ENCODE measurements at places on chromosomes 3 and 15.

GRCh38 chr3:169272532-169272931, 391.0 kb downstream of the MECOM start:
- DNase-seq = no peak

GRCh38 chr15:44064706-44065105, 130.4 kb downstream of the FRMD5 start:
- no peak for DNase-seq

DNA sequence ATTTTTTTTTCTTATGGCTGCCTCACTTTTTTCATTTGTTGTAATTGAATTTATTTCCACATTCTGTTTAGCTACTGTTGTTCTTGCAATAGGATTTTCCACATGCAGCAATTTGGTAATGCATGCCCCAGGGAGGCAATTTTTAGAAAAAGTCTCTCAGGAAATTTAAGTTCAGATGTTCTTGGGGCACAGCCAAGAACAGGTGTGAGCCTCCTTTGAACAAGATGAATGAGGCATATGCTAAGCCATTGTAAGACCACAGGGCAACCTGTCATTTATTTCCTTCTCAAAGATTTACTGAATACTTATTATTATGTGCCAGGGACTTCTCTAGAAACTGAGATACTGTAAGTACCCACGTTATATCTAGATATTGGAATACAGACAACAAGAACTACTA, 549.5 kb downstream of the DIPK2A start:
- DNase-seq = no peak

DNA sequence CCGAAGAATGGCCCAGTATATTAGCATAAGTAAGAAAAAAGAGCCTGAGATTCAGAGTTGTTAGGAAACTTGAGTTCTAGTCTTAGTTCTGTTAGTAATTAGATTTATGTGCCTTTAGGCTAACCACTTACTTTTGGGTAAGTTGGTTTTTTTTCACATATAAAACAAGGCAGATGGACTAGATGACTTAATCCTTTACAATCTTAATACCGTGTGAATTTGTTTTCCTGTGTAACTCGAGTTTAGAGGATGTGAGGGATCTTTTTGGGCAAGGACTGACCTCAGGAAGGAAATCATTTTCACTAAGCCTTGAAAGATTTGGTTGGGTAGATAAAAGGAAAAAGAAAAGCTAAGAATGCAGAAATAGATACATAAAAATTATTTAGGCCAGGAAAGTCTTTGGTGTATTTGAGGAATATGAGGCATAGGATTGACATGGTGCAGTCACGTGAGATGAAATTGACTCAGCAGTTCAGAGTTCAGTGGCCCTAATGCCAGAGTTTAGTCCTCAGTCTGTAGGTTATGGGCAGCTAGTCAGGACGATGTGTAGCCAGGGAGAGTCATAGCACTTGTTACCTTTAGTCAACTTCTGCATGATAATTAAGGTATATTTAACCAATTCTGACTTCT, 34.6 kb downstream of the PAK2 start:
- DNase-seq = no peak

DNA sequence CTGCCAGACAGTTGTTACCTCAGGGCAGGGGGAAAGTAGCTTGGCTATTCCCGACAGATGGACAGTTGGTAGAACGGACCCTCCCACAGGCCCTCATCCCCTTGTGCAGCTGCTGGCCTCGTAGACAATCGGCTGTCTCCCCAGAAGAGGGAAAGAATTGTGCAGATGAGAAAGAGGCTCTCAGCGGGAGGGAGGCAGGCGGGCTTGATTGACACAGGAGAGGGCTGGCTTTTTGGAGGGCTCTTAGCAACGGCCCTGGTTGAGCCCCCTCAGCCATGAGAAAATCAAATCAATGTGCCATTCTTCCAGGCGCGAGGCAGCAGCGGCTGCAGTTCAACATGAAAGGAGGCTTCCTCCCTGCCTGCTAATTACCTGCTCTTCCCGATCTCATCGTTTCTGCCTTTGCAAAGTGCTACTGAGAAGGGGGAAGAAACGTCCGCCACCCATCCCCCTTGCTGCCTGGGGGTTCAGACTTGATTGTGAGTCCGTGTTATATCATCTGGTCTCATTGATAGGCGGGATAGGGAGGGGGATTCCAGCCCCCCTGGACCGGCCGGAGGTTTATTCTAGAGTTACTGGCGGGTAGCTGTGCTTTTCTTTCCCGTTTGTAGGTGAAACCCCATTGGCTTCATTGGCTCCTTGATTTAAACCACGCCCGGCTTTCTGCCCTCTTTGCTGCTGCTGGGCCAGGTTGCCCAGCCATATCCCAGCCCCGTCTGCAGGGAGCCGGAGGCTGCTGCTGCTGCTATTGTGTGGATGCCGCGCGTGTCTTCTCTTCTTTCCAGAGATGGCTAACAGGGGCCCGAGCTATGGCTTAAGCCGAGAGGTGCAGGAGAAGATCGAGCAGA, at the start of gene TAGLN3:
TSS of gene TAGLN3 (plus strand) at position 287 of the 848 bp plus-strand sequence. CDS start at position 788, 501 bp downstream.
- no peak for DNase-seq

DNA sequence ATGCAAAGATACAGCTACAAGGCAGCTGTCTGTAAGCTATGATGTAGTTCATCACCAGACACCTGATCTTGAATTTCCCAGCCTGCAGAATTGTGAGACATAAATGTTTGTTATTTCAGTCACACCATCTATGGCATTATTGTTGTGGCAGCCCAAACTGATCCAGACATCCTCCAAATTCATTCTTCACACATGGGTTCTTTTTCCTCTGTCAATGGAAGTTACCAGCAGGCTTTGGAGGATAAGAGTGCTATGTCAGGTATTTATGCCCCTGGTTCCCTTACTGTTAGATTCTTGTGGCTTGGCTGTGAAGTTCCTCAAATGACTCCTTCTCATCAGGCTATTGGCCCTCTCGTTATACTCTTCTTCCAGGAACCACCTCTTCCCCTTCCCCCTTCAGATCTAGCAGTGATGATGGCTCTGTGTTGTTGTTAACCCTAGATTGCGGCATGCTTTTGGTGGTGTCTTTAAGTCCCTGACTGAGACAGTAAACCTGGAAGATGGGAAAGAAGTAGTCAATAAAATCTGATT, 91.0 kb upstream of the CHMP2B start:
- DNase-seq = no peak

- no peak for DNase-seq
Observed at GRCh38 chr3:36729204-36730056, 34.9 kb downstream of the DCLK3 start.

- DNase-seq = no peak
Observed at GRCh38 chr3:141876381-141876890, at the start of gene ATP1B3. Gene ATP1B3 (plus strand): TSS chr3:141876643. CDS start chr3:141876802, 159 bp downstream.

- DNase-seq = no peak
Observed at GRCh38 chr15:89559769-89560264, 15.5 kb upstream of the TICRR start.

GRCh38 chr15:99110581-99111320, 5.9 kb downstream of the SYNM start:
- DNase-seq = no peak

- DNase-seq = no peak
Observed at GRCh38 chr3:53668872-53669271, 174.5 kb downstream of the CACNA1D start.

DNA sequence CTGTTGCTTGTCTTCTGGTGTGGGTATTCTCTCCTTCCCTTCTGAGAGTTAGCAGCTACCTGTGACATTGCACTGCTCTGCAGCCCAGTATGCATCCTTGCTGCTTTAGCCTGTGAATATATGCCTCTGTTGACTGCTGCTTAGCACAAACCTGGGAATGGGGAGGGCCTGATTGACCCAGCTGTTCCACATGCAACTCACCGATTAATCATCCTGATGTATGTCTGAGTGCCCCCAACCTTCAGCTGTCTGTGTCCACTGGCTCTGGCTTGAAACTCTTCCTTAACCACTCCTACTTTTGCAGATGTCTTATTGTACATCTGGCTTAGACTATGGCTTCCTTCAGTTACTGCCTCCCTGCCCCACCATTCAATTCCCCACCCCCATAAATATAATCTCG, 119.1 kb downstream of the RASA2 start:
- no peak for DNase-seq

GRCh38 chr3:12188328-12188648, 29.6 kb upstream of the TIMP4 start:
- DNase-seq = no peak

- no peak for DNase-seq
Observed at GRCh38 chr3:157098121-157098822, 61.7 kb downstream of the CCNL1 start.

- no peak for DNase-seq
Observed at GRCh38 chr3:79159736-79160135, 608.1 kb downstream of the ROBO1 start.

DNA sequence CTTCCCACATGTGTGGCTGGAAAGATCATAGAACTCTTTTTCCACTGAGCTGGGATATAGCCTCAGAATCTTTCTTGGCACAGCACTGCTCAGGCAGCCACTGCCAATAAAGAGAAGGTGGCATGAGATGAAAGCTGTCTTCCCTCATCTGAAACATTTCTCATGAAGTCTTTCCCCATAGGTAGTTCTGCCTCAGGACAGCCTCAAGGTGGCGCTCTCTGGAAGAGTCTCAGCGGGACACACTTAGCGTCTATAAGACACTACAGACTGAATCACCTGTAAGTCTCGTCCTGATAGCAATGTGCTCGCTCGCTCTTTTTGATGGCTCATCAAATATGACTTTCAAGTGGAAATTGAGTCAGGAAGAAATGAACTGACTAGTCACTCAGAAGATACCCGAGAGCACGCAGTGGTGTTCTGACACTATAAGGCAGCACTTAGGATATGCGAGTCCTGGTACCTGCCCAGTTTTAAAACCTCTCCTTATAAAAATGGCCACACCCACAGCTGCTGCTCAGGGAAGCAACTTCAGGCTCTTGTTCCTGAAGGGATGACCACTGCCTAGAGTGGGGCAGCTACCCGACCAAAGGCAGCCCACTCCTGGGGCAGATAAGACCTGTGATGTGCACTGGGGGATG, 269.5 kb downstream of the SUCLG2 start:
- DNase-seq = no peak

DNA sequence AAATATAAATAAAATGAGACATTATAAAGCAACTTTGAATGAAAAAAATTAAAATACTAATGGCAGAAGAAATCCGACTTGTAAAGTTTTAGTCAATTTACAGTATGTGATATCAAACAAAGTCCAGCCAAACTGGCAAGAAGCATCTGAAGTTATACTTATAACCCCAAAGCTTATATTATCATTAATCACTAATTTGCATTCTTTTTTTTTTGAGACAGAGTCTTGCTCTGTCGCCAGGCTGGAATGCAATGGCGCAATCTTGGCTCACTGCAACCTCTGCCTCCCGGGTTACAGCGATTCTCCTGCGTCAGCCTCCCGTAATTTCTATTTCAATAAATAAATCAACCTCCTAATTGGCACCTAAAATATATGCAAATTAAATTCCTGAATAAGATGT, 80.1 kb downstream of the AQR start:
- DNase-seq = no peak

- no peak for DNase-seq
Observed at GRCh38 chr3:125340121-125340520, 35.0 kb downstream of the ZNF148 start.

- DNase-seq = no peak
Observed at GRCh38 chr3:140276703-140277102, 341.7 kb downstream of the CLSTN2 start.

- DNase-seq = no peak
Observed at GRCh38 chr3:49173116-49173791, 1.9 kb downstream of the KLHDC8B start.

DNA sequence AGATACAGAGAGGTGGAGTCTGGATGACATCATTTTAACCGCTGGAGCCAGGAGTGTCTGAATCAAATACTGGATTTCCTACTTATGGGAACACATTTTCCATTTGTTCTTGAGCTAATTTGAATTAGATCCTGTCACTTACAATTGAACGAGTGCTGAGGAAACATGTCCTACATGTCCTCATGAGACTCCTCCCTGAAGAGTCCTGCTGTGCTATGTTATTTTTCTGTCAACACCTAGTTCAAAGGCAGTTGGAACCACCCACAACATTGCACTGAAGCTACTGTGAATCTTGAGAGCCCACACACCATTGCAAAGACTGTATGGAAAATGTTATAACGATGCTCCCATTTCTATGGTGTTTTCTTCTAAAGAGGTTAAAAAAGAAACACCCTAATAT, 123.5 kb upstream of the CRBN start:
- DNase-seq = no peak

GRCh38 chr3:38314112-38314763, 32.1 kb downstream of the SLC22A14 start:
- no peak for DNase-seq

DNA sequence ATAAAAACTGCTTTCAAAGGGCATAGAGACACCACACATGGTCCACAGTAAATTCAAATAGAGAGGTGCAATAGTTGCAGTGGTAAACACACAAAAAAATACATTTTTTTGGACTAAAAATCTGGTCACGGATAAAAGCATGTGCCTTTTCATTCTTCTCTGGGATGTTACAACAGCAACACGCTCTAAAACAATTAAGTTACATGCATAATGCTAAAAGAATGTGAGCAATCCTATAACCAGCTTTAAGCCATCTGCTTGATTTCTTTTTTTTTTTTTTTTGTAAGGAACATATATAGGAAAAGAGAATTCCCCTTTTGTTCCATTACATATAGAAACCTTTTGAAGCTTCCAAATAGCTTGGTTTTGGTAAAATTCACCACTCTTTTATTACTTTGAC, 20.0 kb downstream of the WNT5A start:
- no peak for DNase-seq

DNA sequence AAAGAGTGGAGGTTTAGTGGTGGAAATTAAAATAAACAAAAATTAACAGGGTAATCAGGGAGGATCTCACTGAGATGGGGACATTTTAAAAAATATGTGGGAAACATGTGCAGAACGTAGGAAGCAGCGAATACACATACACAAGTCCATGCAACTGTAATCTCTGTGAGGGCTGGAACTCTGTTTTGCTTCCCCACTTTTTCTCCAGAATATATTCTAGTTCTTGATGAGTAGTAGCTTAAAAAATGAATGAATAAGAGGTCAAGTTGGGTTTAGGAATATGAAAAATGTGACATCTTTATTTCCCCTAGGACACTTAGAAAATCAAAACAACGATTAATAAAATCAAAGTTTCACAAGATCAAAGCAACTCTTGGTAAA, 312.2 kb upstream of the ZNF717 start:
- no peak for DNase-seq

DNA sequence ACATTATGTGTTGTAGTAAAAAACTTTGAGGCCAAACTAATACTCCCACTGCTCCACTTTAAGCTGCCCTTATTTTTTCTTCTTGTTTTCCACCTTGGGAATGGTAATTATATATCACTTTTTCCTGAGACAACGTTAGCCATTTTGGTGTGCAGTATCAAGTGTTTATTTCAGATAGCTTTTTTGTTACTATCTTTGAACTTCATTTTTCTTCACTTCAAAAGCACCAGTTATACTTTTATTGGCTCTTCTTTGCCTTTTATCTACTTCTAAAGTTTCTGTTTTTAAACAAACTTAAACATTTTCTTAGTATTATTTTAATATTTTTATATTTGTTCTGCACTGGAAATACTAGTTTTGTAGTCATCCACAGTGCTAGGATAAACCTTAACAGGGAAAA, 6.5 kb downstream of the TOPAZ1 start:
- no peak for DNase-seq

DNA sequence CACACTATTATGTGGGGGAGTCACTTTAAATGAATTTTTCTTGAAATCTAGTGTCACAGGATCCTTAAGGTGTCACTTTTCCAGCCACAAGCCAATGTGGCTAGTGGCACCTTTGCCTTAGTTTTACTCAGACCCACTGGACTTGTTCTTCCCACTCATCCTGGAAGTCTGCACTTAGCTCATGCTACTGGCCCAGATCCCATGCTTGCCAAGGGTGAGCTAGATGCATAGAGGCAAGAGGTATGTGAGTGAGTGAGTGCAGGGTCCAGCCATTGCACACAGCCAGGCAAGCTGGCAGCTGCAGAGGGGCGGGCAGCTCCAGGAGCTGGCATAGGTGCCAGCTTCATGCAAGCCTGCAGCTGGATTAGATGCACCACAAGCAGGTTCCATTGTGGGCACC, 81.0 kb downstream of the CGGBP1 start:
- no peak for DNase-seq

All from cortex of kidney (tissue), 1 donor.